ENCODE measurements at places on chromosomes 2 and 18. TPM values are rescaled to one million over a fixed set of nuclear protein-coding genes. Genes with fewer than 3 reads are reported as not detected.

Gene LGALSL
- total RNA-seq = 43.2 TPM

Gene GAREM2
- 1.9 TPM for total RNA-seq

Gene SATB2
- 3.9 TPM for total RNA-seq

Gene CAPG
- 419 TPM for total RNA-seq

Gene AFF3
- 44.6 TPM for total RNA-seq

Gene CRACDL
- total RNA-seq = 33.3 TPM

Gene LOXHD1
- 2.7 TPM for total RNA-seq

Gene FAP
- 5.4 TPM for total RNA-seq

Gene ITGB6
- total RNA-seq = 109 TPM
